A172 (cell line): ENCODE measurements at places on chromosomes 2 and 18. TPM values are rescaled to one million over a fixed set of nuclear protein-coding genes. Genes with fewer than 3 reads are reported as not detected.

DNA sequence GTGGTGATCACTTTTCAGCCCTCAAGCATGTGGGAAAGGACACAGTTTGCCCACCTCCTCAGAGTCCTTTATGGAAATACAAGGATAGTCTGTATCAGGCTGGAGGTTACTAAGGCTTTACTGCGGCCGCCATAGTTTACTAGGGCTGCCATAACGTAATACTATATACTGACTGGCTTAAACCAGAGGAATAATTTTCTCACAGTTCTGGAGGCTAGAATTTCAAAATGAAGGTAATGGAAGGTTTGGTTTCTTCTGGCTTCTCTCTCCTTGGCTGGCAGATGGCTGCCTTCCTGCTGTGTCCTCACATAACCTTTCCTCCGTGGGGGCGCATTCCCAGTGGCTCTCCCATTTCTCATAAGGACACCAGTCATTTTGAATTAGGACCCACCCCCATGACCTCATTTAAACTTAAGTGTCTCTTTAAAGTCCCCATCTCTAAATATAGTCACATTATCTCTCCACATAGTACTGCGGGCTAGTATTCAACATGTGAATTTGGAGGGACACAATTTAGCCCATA is 12.5 kb upstream of the ATIC start:
- DNase-seq, result no peak

DNA sequence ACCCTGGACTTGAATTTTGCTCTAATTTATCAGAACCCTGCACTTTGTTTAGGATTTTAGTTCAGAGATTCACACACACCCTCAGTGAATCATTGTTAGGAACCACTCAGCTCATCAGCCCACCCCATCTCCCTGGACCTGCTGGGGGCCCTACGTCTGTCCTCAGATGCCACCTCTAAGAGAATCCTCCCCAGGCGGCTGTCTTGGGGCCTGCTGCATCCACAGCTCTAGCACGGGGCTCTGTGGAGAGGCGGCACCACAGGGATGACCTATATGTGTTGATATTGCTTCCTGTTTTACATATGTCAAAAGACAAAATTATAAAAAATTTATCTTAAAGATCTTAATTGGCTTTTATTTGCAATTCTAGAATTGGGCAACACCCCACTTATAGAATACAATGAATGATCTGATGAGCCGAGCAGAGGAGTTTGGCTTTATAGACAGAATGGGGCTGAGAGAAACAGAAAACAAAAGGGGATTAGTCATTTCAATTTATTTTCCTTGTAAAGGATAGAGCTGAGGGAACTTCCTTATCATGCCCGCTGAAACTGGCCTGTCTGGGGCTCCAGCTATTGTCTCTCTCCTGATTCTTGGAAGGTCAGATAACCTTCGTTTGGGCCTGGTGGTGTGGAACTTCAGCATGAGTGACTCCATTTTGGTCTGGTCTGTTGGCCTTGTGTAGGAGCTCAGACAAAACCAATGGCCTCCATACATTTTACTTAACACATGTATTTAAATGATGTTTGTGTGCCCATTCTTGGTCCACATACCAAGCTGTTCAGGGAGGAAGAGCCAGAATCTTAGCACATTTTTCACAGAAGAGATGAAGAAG is 1.4 kb downstream of the MYO7B start:
- no peak for DNase-seq

Gene MAB21L4
- 0.22 TPM in 1 of 2 replicates, not detected in the other for total RNA-seq

Gene MARCO
- not detected in 2 replicates for total RNA-seq

Gene ATAD2B
- 13.7 and 17.2 TPM in 2 replicates for total RNA-seq

DNA sequence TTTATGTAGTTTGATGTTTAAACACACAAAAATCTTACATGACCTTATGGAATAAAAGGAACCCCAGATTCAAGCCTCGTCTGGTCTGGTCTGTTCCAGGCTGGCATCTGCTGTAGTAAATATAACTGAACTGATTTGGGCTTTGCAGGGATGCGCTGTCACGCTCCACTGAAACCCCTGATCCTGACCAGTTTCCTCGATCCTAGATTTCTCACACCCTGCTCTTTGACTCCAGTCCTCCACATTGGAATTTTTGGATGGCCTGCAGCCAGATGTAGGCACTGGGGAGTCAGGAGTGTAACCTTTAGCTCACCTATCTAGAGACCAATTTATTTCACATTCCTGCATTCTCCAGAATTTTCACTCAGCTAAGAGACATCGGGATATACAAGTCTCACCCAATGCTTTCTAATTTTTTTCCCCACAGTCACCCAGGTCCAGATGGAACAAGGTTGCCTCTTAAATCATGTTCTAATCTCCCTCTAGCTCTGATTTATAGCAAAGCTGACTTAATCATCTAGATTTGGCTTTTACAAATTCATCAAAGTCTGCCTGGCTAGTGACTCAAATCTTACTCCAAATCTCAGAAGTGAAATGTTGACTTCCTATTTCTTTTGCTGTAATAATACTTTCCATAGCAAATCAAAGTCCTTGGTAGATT is 219.6 kb downstream of the CD226 start:
- peak; percentile 18 for DNase-seq

- DNase-seq, result no peak
These were observed 223.1 kb downstream of the PHLPP1 start for GRCh38 chr18:62938487-62938886.

DNA sequence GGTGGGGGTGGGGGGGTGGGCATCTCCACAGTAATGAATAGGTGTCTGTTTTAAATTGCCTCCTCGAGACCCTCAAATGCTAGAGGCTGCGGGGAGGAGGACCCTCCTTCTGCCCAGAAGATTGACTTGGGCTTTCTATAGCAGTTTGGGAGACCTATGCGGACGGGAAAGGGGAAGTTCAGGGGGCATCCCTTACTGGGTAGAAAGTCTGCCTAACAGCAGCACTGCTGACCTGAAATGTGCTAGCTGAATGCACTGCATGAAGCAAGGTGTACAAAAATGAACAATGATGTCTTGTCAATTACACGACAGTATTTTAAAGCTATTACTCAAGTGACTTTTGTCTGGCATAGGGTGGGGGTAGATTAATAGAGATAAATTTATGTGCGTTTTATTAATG is 2.5 kb downstream of the DCC start:
- no peak for DNase-seq

DNA sequence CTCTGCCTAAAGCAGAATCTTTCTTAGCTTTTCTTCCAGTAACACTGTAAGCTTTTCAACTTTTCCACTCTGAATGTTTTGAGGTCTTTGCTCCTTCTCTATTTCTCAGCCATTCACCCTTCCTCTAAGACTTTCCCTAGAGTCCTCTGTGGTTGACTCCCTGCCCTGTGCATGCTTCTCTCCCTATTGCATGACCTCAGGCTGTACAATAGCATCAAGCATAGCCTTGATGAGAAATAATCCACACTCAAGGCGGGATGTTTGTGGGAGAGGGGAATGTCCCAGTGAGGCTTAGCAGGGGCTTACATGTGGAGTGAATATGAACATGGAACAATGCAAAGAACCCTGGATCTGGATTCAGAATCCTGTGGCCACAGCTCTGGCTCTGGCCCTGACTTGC is 48.4 kb upstream of the IGFBP5 start:
- DNase-seq, result no peak

Gene ELAC1
- total RNA-seq, result 8.1 and 11.6 TPM in 2 replicates

- DNase-seq, result no peak
These were observed 84.3 kb downstream of the NEB start for GRCh38 chr2:151649966-151650365.

GRCh38 chr2:29743516-29743915 is 177.9 kb downstream of the ALK start:
- DNase-seq, result no peak

Gene CYRIA
- total RNA-seq, result 23.7 and 25.2 TPM in 2 replicates

Gene PSMA8
- not detected in 2 replicates for total RNA-seq

Gene KDSR
- 24.0 and 32.9 TPM in 2 replicates for total RNA-seq

Gene WDR35
- 14.7 and 16.7 TPM in 2 replicates for total RNA-seq

Gene MAPK4
- total RNA-seq, result 0.05 and 0.07 TPM in 2 replicates

- DNase-seq, result no peak
These were observed 406.1 kb downstream of the LRATD1 start for GRCh38 chr2:15038366-15039364.

GRCh38 chr18:46676182-46676835 is 19.3 kb upstream of the LOXHD1 start:
- peak; percentile 32 for DNase-seq

DNA sequence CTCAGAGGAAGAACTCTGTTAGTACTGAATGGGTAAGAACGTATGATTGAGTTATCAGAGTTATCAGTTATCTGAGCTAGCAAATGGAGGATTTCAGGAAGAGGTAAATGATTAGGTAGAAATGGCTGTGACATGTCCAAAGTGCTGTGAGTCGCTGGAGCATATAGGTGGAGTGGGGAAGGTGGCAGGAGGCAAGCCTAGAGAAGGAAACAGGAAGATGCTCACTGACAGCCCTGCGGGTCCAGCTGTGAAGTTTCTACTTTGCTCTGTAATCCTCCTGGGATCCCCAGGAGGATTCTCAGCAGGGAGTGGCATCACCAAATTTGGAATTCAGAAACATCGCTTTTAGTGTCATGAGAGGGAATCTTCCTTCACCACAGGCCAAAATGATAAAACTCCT is 52.0 kb downstream of the GYPC start:
- no peak for DNase-seq

- DNase-seq, result peak; percentile 86
These were observed 182.9 kb downstream of the VWC2L start for GRCh38 chr2:214593727-214594126.

DNA sequence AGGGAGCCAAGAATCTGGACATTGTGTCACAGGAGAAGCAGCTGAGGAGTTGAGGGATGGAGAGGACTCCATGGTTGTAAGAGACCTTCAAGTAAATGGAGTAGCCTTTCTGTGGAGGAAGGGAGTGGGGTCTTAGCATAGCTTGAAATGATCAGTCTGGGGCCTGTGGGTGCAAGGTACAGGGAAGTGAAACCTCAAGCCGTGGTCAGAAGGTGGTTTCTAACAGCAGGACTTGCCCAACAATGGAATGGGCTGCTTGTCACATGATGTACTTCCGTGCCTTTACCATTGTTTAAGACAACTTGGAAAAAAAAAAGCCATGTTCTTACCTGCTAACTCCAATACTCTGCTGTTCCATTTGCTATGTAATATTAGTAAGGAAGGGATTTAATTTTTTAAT is 140.7 kb downstream of the LDLRAD4 start:
- no peak for DNase-seq

- no peak for DNase-seq
These were observed 80.5 kb downstream of the DGKD start for GRCh38 chr2:233434666-233435330.

DNA sequence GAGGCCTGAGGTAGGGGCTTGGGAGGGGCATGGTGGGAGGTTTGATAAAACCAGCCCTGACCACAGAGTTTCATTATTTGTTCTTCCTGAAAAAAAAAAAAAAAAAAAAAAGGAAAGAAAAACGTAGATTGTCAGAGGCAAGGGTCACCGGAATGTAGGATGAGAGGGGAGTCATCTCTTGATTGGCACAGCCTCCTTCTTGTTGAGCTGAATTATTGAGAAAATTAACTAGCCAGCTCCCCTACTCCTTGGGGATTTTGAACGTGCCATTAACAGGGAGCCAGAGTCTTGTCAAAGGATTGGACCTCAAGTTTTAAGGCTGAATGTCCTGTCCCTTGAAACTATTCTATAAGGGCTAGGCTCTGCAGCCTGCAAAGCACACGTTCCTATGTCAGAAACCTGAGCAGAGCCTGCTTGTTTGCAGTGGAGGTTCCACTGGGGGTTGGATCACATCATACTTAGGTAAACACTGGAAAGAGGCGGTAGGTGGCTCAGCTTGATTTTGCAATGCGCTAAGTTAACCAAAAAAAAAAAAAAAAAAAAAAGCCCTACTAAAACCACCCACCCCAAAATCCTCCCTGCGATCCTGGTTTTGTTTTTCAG is 2.3 kb downstream of the INHBB start:
- no peak for DNase-seq

Gene CFAP53
- 0.24 and 0.86 TPM in 2 replicates for total RNA-seq

DNA sequence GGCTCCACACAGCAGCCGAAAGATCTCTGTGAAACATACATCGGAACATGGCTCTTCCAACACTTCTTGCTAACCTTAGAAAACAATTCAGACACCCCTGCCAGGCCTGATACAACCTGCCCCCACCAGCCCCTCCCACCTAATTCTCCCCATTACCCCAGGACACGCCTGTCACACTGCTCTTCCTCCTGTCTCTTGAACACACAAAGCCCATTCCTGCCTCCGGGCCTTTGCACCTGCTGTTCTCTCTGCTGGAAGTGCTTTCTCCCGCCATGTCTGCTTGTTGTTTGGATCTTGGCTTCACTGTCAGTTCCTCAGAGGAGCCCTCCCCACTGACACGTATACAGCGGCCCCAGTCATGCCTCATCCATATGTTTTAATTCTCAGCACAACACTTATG is 24.1 kb downstream of the CELF4 start:
- DNase-seq, result no peak

DNA sequence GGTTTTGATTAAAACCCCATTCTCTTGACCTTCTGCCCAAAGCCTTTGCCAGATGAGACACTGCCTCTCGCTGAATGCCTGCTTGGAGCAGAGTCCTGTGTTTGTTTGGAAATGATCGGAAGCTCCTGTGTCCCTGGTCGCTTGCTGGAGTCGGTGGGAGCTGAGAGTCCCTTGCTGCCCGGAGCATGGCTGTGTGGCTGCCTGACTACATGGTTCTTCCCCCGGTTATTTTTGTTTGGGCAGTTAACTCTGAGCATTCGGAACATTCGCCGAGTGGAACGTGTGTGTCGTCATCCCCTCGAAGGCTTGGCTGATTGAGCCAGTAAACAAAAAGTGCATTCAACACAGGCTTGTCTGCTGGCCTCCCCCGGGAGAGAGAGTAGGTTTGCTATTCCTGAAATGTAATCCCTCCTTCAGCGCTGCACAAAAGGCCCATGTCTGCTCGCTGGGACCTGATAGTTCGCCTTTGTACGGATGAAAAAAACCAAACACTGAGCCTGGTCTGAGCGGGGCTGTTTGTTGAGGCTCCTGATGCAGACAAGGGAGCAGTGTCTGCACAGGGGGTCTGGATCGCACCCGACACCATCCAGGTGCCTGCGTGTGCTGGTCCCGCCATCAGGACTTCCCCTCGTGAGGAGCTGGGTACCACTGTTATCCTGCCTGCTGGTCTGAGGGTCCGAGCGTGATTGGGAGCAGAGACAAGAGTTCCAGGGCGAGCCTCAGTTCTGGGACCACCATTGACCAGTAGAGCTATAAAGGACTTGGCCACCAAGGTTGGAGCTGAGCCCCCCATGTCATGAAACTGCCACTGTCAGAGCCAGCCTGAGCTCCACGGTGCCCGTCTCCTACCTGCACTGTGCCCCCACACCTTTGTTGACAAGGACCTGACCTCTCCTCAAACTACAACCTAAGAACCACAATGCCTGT is 83.8 kb downstream of the AGAP1 start:
- no peak for DNase-seq

- DNase-seq, result no peak
These were observed 134.8 kb downstream of the SLC8A1 start for GRCh38 chr2:40317046-40317445.

Gene GPR39
- total RNA-seq, result 3.6 and 4.7 TPM in 2 replicates

Gene CDH19
- total RNA-seq, result not detected in 2 replicates

Gene OSBPL6
- 2.8 and 3.1 TPM in 2 replicates for total RNA-seq

- DNase-seq, result no peak
These were observed 58.6 kb upstream of the HS6ST1 start for GRCh38 chr2:128377071-128377910.

GRCh38 chr2:38016219-38016618 is 59.7 kb downstream of the CYP1B1 start:
- DNase-seq, result peak; percentile 51

Gene L3MBTL4
- not detected in 2 replicates for total RNA-seq
